ENCODE measurements at places on chromosomes 3 and 15. TPM values are rescaled to one million over a fixed set of nuclear protein-coding genes. Genes with fewer than 3 reads are reported as not detected.

LRRN1 gene
- 0.08 TPM for polyA plus RNA-seq

PCSK6 gene
- polyA plus RNA-seq = 0.10 TPM

KBTBD13 gene
- not detected for polyA plus RNA-seq

UBAP1L gene
- not detected for polyA plus RNA-seq

IMP3 gene
- 99.3 TPM for polyA plus RNA-seq

Measured in CD14-positive monocyte (primary cell).